Spinal cord (tissue), 10 donors: ENCODE measurements at places on chromosomes 11 and 22. TPM values are rescaled to one million over a fixed set of nuclear protein-coding genes. Genes with fewer than 3 reads are reported as not detected.

- no peaks in the 10 kb centered on the region for H3K4me1 ChIP-seq
- H3K27ac ChIP-seq, result no peak overlapping the region
- no peaks in the 10 kb centered on the region for H3K27me3 ChIP-seq
- H3K4me3 ChIP-seq, result no peak overlapping the region
- no peak for DNase-seq
Observed at GRCh38 chr11:69627551-69627950, 13.4 kb upstream of the CCND1 start.

The TMPRSS6 gene
- not detected for total RNA-seq

- no peaks in the 10 kb centered on the region for H3K4me1 ChIP-seq
- peaks cover 30% of the 10 kb centered on the region for H3K36me3 ChIP-seq
- no peak overlapping the region for H3K4me3 ChIP-seq
- peak; percentile 29 for DNase-seq
- H3K27me3 ChIP-seq, result no peaks in the 10 kb centered on the region
- H3K27ac ChIP-seq, result no peak overlapping the region
Observed at GRCh38 chr11:73931039-73931645, 19.7 kb upstream of the DNAJB13 start.

The DGCR6 gene
- total RNA-seq, result 11.1 TPM

GRCh38 chr22:30605449-30606110 lies 1.4 kb upstream of the TCN2 start:
- H3K4me1 ChIP-seq, result peaks cover 40% of the 10 kb centered on the region
- no peaks in the 10 kb centered on the region for H3K27me3 ChIP-seq
- no peak overlapping the region for H3K4me3 ChIP-seq
- H3K27ac ChIP-seq, result no peak overlapping the region

- DNase-seq, result no peak
- H3K36me3 ChIP-seq, result no peaks in the 10 kb centered on the region
- no peak overlapping the region for H3K4me3 ChIP-seq
- no peak overlapping the region for H3K27ac ChIP-seq
- H3K4me1 ChIP-seq, result no peaks in the 10 kb centered on the region
Observed at GRCh38 chr11:69552951-69553350, 71.5 kb downstream of the LINC01488 start.
